ENCODE measurements at places on chromosomes 1 and 21.

- DNase-seq, result no peak
Observed at GRCh38 chr21:28953247-28953646, 39.4 kb downstream of the LTN1 start.

GRCh38 chr1:244353551-244354091 lies 98.1 kb downstream of the ADSS2 start:
- peak; percentile 95 for DNase-seq

DNA sequence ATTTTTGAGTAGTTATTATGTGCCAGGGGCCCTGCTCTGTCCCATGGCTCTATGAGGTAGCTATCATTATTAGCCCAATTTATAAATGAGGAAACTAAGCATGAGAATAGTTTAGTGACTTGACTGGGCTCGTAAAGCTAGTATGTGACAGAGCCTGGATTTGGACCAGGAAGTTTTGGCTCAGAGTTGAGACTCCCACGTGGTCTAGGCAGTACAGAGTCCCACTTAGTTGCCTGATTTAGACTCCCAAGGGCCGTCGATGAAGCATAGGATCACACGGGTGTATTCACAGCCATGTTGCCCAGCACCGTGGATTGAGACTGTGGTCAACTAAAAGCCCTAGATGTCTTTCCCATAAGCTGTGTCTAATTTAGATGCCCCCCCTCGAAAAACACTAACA lies 81.7 kb downstream of the DDX20 start:
- no peak for DNase-seq

GRCh38 chr21:46125846-46126301 lies 28.0 kb downstream of the COL6A2 start:
- DNase-seq, result no peak

GRCh38 chr1:233620065-233620464 lies 6.2 kb downstream of the KCNK1 start:
- DNase-seq, result no peak

- no peak for DNase-seq
Observed at GRCh38 chr1:15662477-15662876, 21.6 kb upstream of the PLEKHM2 start.

DNA sequence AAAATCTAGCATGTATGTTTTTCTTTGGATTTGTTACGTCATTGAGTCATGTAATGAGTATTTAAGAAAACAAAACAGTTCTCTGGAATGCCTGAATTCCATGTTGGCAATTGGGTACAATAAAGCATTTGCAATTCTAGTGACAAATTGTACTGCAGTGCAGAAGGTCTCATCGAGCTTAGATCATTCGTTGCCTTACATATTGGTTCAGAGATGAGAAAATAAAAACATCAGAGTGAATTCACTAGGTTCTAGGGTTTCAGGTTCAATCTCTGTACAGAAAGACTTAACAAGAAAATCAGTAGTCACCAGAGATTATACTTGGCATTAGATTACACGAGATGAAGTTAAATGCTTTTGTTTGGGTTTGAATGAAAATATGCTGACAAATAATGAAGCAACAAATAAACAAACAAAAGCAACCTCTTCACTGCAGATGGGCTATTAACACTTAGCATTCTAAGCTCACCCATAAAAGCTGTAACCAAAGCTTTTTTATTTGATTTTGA lies 124.7 kb downstream of the RYR2 start:
- DNase-seq, result no peak

DNA sequence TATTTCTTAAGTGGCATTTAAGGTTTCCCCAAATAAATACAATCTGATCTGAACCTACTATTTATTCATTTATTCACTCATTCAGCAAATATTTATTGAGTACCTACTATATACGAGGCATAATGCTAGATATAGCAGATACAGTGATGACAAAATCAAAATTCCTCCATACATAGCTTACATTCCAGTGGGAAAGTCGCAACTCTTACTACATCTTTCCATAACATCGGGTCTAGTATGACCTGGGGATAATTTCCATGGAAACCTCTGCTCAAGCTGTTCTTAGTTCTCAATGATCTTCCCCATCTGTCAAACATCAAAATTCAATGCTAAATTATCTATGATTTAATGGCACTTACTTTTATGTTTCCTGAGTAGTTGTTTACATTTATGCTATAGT lies 70.8 kb upstream of the PRKACB start:
- no peak for DNase-seq
